ENCODE measurements at places on chromosomes 11 and 22.

GRCh38 chr11:70612459-70613141, 214.3 kb downstream of the CTTN start:
- DNase-seq: no peak

- DNase-seq: no peak
Observed at GRCh38 chr11:23179609-23180008, 319.3 kb upstream of the CCDC179 start.

GRCh38 chr22:49549256-49550140, 278.2 kb downstream of the BRD1 start:
- no peak for DNase-seq

DNA sequence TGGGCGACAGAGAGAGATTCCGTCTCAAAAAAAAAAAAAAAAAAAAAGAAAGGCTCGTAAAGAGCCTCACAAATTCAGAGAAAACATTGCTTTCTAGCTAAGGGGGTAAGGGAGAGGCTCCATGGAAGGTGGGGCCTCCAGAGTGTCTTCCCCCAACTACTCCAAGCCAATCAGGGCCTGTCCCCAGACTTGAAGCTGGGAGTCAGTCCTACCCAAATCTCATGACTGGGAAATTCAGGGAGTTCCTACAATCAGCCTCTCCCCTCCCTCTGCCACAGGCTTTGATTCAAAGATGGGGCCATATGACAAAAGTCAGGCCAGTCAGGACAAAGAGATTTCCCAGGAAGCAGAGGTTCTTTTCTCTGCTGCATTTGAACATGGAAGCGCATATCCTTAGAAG, 63.0 kb upstream of the NUP160 start:
- DNase-seq: no peak

DNA sequence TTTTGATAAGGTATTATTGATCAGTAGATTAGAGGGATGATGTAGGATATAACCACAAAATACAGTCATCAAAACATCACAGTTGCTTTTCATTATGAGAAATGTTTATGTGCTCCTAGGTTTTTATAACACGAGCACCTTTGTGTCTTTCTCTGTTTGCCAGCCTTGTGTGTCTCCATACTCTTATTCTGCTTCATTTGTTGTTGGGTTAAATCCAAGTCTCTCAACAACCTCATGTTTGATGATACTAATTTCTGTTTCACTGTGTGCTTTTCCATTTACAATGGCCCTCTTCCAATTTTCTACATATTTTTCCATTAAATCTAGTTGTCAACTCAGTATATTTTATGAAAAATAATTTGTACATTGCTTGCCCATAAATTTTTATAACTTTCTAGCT, 107.7 kb upstream of the POU2AF2 start:
- no peak for DNase-seq

- DNase-seq: no peak
Observed at GRCh38 chr11:76739798-76740197, 43.4 kb upstream of the TSKU start.

- no peak for DNase-seq
Observed at GRCh38 chr11:131544591-131544990, 174.2 kb downstream of the NTM start.

- no peak for DNase-seq
Observed at GRCh38 chr11:60973699-60974098, 2.2 kb downstream of the CD6 start.

DNA sequence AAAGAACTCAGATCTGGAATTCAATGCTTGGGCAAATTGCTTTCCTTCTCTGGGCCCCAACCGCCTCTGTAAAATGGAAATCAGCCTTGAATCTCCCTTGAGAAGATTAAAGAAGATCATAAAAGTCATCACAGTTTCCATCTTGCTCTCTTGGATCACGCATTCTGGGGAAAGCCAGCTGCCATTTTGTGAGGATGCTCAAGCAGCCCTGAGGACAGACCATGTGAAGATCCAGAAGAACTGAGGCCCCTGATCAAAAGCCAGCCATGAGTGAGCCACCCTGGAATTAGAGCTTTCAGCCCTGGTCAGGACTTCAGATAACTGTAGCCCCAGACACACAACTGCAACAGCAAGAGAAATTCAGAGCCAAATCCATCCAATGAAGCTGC, 229.3 kb downstream of the MN1 start:
- DNase-seq: no peak

DNA sequence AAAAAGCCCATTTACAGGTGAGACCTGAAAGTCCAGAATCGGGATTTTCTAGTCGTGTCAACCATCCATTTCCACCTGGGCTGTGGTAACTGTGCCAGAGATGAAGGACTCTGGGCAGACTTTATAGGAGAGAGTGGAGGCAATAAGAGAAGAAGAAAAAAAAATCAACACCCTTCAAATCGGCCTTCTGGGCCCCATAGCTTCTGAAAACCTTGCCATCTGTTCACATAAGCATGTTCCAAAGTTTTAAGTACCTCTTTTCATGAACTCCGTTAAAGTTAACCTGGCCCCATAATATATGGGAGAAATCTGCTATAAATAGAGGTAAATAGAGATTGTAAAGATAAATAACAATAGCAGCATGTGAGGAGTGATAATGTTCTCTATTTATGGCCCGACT, 470.5 kb downstream of the MIAT start:
- no peak for DNase-seq

- no peak for DNase-seq
Observed at GRCh38 chr11:130705670-130706421, 210.4 kb downstream of the SNX19 start.

DNA sequence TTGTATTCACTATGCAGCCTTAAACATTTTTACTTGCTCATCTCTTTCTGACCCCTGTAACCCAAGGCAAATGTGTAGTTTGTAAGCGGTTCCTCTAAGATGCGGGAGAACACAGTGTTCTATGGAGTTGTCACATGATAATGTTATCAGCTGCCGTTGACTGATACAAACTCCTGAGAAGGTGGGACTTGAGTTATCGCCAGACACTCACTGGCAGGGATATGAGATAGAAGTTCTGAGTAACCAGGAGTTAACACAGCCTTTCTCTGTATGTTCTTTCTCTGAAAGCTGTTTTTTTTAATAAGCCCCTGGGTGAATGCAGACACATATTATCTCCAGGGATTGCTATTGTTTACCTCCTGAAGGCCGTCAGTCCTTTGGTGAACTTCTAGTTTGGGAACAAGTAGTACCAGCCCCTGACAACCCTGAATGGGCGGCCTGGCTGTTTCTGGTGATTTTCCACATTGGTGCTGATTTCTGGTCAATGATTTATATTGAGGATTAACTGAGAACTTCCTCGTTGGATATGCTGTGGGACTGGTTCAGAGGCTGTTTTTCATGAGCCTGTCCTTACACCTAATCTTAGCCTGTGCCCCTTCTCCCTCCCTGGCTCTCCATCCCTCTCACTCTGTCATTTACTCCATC, 155.3 kb upstream of the RASSF10 start:
- DNase-seq: no peak

DNA sequence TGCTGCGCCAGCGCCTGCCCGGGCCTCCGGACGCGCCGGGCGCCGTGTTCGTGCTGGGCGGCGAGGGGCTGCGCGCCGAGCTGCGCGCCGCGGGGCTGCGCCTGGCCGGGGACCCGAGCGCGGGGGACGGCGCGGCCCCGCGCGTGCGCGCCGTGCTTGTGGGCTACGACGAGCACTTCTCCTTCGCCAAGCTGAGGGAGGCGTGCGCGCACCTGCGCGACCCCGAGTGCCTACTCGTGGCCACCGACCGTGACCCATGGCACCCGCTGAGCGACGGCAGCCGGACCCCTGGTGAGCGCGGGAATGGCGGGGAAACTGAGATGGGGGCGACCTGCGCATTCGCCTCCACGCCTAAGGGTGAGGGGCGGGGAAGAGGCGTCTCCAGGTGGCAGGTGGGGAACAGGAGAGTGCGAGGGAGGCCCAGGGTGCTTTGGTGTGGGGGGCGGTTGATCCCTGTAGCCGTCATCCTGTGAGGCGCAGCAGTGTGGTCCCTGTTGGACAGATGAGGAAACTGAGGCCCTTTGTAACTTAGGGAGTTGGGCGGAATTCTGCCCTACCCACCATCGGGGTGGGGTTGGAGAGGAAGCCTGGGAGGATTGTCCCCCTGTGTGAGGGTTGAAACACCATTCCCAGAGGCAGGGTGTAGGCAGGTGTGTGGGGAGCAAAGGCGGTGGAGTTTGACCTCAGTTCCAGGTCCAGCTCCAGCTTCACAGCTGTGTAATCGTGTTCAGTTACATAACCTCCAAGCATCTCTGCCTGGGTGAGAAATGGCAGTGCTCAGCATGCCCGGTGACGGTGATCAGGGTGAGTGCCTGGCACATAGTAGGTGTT, 758 bp downstream of the PDXP start:
- no peak for DNase-seq

GRCh38 chr22:38298312-38299005, 18.8 kb downstream of the CSNK1E start:
- no peak for DNase-seq

DNA sequence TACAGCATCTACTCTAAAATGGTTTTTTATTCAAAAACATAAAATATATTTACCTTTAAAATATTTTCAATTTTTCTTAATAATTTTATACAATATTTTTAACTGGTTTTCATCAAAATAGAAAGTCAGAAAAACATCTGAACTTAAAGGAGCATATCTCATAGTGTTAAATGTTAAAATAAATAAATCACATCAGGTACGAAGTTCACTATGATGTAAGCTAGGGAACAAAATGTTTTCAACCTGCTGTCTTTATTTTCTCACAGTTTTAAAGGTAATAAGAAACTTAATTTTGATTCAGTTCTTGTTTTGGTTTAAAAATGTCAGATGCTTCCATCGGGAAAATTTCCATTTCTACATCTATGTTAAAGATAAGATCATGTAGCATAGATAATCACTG, 97.7 kb downstream of the MUC15 start:
- DNase-seq: no peak

GRCh38 chr11:68552542-68552941, 92.0 kb downstream of the PPP6R3 start:
- no peak for DNase-seq

- no peak for DNase-seq
Observed at GRCh38 chr11:46210133-46210636, 67.3 kb upstream of the CREB3L1 start.

GRCh38 chr11:12602421-12602820, 71.8 kb upstream of the TEAD1 start:
- DNase-seq: no peak

- no peak for DNase-seq
Observed at GRCh38 chr11:28835790-28836189, 727.6 kb downstream of the METTL15 start.

Measured in posterior cingulate gyrus (tissue), 11 donors.